ENCODE measurements at places on chromosomes 1 and 21.

DNA sequence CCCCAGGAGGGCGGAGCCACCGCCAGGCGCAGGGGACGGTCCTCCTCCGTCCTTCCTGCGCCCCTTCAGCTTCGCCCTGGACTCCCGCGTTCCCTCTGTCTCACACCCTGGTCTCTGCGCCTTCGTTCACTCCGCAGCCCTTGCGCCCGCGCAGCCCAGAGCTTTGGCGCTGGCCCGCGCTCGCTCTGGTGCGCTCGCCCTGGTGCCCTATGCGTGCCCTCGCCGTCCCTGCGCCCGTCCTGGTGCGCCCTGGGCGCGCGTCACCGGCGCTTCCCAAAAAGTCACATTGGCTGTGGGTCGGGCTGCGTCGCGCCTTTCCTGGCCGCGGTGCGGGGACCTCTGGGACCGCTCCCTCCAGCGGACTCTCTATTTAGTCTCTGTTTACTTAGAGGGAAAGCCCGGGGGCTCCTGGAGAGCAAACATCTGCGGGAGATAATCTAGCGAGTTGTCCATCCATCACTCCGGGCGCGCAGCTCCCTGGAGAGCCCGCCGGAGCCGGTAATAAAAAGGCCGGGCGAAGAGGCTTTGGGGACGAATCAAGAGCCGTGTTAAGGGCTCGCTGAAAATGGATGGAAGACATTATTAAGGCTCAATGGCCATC is 178.6 kb downstream of the PRDM16 start:
- H3K4me1 ChIP-seq = no peaks in the 10 kb centered on the region
- H3K27ac ChIP-seq = no peak overlapping the region
- DNase-seq = no peak
- no peaks in the 10 kb centered on the region for H3K27me3 ChIP-seq
- H3K36me3 ChIP-seq = no peaks in the 10 kb centered on the region
- H3K4me3 ChIP-seq = no peak overlapping the region

DNA sequence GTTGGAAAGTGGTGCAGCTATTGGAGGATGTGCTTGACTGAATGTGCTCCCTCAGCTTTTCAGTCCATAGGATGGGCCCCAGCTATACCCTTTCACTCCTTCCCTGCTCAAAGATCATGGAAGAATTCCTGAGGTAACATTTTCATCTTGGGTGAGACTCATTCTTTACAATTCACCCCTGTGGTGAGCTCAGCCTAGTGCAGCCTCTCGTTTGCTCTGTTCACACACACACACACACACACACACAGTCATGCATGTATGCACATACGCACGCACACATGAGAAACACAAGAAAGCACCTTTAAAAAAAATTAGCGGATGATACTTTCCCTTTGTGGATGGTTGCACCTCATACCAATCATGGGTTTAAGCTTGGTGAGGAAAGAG is 25.8 kb downstream of the CCN1 start:
- no peaks in the 10 kb centered on the region for H3K27me3 ChIP-seq
- H3K4me1 ChIP-seq = peaks cover 2% of the 10 kb centered on the region
- no peak overlapping the region for H3K4me3 ChIP-seq
- no peak overlapping the region for H3K27ac ChIP-seq

DNA sequence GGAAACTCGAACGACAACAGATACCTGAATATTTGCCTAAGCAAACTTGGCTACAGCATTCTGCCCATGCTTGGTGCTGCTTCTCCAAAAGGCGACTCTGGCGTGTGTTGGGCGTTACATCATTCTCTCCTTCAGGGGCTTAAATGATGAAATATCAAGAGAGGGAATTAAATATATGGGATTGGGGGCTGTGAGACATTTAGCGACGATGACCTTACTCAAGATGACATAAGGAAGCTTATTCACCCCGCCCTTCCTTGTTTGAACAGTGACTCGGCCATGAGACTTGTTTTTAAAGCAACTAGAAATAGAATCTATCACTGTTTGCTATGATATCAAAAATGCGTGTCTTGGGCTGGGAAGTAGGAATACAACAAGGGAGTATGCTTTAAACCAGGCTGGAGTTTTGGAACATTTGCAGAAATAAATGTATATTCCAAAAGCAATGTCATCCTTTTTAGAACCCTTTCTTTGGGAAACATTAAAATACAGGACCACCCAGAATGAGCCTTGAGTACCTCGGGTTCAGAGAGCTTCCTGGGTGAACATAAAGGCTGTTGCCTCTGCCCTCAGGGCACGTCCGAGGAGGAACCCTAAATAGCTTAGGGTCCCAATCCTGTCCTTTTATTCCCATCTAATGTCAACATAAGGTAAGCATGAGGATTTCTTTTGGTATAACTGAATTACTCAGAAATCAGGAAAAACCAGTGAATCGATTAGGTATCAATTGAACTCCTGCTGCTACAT is 123.3 kb upstream of the SLC45A1 start:
- H3K4me1 ChIP-seq = no peaks in the 10 kb centered on the region
- H3K36me3 ChIP-seq = no peaks in the 10 kb centered on the region
- no peak for DNase-seq
- no peak overlapping the region for H3K4me3 ChIP-seq
- no peak overlapping the region for H3K27ac ChIP-seq

- peak overlapping the region; percentile 89 for H3K27ac ChIP-seq
- H3K27me3 ChIP-seq = no peaks in the 10 kb centered on the region
- H3K4me3 ChIP-seq = peak overlapping the region; percentile 13
- H3K4me1 ChIP-seq = peaks cover 56% of the 10 kb centered on the region
These were observed 43.8 kb downstream of the C1orf198 start for GRCh38 chr1:230824551-230824918.

- no peak overlapping the region for H3K4me3 ChIP-seq
- H3K4me1 ChIP-seq = no peaks in the 10 kb centered on the region
- no peak overlapping the region for H3K27ac ChIP-seq
- no peaks in the 10 kb centered on the region for H3K27me3 ChIP-seq
- H3K36me3 ChIP-seq = no peaks in the 10 kb centered on the region
These were observed 56.7 kb downstream of the PTGS2 start for GRCh38 chr1:186623551-186623950.

- H3K27me3 ChIP-seq = no peaks in the 10 kb centered on the region
- no peak overlapping the region for H3K4me3 ChIP-seq
- no peak overlapping the region for H3K27ac ChIP-seq
- no peaks in the 10 kb centered on the region for H3K36me3 ChIP-seq
- peaks cover 3% of the 10 kb centered on the region for H3K4me1 ChIP-seq
These were observed 30.0 kb downstream of the VWA5B1 start for GRCh38 chr1:20320704-20321103.

DNA sequence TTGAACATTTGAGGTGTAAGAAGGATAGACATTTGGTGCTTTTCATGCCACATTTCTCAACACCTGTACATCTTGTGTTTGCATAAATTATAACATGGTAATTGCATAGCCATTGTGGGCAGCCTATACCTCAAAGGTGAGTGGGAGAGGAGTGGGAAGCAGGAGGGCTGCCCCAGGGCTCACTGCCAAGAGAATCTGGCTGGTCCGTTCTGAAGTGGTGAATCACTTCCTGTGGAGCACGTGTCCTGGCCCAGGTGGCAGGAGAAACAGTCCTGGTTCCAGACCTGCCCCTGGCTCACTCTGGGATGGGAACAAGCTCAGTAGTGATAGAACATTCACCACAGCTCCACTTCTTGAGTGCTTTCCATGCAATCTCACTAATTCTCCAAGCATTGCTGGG is 11.6 kb upstream of the OLFML2B start:
- H3K4me3 ChIP-seq = no peak overlapping the region
- no peak for DNase-seq
- no peak overlapping the region for H3K27ac ChIP-seq
- peaks cover 8% of the 10 kb centered on the region for H3K4me1 ChIP-seq

GRCh38 chr1:155717041-155717440 is 28.1 kb downstream of the DAP3 start:
- peaks cover 5% of the 10 kb centered on the region for H3K4me1 ChIP-seq
- no peaks in the 10 kb centered on the region for H3K27me3 ChIP-seq
- H3K27ac ChIP-seq = no peak overlapping the region
- no peak overlapping the region for H3K4me3 ChIP-seq
- no peak for DNase-seq
- H3K36me3 ChIP-seq = peaks cover 3% of the 10 kb centered on the region

DNA sequence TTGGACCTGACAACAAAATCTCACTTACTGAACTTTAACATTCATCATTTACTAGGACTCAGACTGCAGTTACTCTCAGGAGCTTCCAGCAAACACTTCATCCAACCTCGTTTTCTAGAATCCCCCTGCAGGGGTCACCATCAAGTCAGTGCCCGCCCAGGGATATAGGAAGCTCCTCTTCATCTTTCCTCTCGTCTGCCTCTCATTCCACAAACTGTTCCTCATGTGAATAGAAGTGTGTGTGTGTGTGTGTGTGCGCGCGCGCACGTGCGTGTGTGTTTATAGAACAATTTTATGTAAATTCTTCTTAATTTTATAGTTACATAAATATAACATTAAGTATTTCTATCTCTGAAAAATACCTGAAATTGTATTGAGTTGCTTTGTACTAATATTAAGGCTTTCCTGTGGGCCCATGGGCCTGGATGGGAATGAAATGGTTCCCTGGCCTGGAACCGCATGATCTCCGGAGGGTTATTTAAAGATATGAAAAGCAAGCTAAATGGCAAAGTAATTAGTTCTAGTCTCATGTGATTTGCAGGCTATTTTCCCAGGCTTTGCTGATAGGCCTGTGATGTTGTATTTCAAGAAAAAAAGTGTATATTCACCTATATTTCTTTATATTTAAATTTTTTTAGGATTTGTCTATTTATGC is 21.7 kb upstream of the ABCD3 start:
- H3K4me1 ChIP-seq = no peaks in the 10 kb centered on the region
- no peaks in the 10 kb centered on the region for H3K27me3 ChIP-seq
- no peak overlapping the region for H3K27ac ChIP-seq
- H3K36me3 ChIP-seq = no peaks in the 10 kb centered on the region
- DNase-seq = no peak

DNA sequence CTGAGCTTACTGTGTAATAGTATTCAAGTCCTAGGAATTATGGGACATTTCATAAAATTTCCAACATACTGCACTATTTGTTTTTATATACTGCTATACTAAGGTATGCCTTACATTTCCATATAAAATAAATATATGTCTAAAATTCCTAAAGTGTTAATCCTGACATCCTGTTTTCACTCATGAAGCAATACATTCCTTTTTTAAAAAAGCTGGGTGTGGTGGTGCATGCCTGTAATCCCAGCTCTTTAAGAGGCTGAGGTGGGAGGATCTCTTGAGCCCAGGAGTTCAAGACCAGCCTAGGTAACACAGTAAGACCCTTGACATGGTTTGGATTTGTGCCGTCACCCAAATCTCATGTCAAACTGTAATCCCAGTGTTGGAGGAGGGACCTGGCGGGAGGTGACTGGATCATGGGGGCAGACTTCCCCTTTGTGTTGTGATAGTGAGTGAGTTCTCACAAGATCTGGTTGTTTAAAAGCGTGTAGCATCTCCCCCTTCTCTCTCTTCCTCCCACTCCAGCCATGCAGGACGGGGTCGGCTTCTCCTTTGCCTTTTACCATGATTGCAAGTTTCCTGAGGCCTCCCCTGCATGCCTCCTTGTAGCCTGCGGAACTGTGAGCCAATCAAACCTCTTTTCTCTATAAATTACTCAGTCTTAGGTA is 5.8 kb downstream of the CDC42BPA start:
- no peak overlapping the region for H3K4me3 ChIP-seq
- no peaks in the 10 kb centered on the region for H3K27me3 ChIP-seq
- no peak overlapping the region for H3K27ac ChIP-seq
- H3K36me3 ChIP-seq = no peaks in the 10 kb centered on the region
- H3K4me1 ChIP-seq = peaks cover 35% of the 10 kb centered on the region
- DNase-seq = no peak

GRCh38 chr1:197632651-197633050 is 142.6 kb downstream of the DENND1B start:
- no peak for DNase-seq
- H3K4me1 ChIP-seq = no peaks in the 10 kb centered on the region
- H3K27ac ChIP-seq = no peak overlapping the region
- H3K4me3 ChIP-seq = no peak overlapping the region

GRCh38 chr1:231517076-231517475 is 11.4 kb upstream of the TSNAX start:
- DNase-seq = no peak
- H3K27ac ChIP-seq = no peak overlapping the region
- H3K4me1 ChIP-seq = peaks cover 4% of the 10 kb centered on the region
- no peaks in the 10 kb centered on the region for H3K27me3 ChIP-seq
- no peak overlapping the region for H3K4me3 ChIP-seq
- no peaks in the 10 kb centered on the region for H3K36me3 ChIP-seq

DNA sequence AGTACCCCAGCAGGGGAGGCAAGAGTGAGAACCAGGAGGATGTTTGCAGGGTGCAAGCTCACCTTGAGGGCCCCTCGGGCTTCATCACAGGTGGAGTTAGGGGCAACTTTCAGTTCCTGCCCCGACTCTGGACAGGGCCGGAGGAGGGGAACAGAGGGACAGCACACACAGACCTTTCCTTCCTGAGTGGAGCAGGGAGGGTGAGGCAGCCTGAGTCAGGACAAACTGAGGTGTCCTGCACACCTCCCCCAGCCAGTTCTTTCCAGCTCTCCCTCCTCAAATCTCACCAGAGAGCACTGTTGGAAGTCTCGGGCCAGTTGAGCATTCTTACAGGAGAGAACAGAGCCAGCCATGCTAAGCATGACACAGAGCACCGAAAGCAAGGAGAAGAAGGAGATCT is 1.5 kb downstream of the ENTREP3 start:
- no peak for DNase-seq
- peak overlapping the region; percentile 94 for H3K27ac ChIP-seq
- no peaks in the 10 kb centered on the region for H3K27me3 ChIP-seq

DNA sequence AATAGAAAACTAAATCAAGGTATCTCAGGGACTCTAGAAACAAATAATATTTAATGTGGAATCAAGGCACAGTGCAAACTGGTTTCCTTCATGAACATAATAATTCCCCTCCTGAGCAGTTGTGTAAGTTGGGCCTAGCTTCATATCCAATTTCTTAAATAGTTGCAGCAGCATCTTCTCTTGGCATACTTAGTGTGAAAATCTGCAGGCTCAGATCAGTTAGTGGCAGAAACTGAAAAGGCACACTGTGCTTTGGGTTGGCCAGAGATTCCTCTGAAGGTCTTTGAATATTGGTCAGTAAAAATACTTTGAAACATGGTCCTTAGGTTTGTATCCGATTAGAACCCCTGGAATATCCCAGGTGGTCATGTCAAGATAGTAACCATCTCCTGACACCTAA is 52.5 kb downstream of the CHRM3 start:
- no peak for DNase-seq
- no peaks in the 10 kb centered on the region for H3K27me3 ChIP-seq
- no peaks in the 10 kb centered on the region for H3K36me3 ChIP-seq

GRCh38 chr1:159699246-159699645 is 15.1 kb downstream of the CRP start:
- H3K27me3 ChIP-seq = no peaks in the 10 kb centered on the region
- no peak overlapping the region for H3K27ac ChIP-seq
- H3K4me1 ChIP-seq = no peaks in the 10 kb centered on the region
- H3K4me3 ChIP-seq = no peak overlapping the region
- no peak for DNase-seq

DNA sequence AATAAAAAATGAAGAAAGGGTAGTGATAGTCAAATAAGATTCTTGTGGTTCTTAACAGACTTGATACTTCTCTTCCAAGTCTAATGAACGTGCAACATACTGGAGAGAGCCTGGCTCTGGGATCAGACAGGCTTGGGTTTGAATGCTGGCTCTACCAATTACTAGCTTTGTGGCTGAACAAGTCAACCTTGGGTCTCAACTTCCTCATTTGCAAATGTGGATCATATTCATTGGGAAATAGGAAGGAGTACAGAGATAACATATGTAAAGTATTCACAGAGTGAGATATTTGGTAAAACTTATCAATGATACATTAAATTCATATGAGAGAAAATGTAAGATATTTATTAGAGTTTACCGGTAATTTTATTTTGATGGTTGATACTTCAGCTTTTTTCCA is 2.0 kb downstream of the EDEM3 start:
- H3K4me3 ChIP-seq = peak overlapping the region; percentile 5
- H3K27ac ChIP-seq = peak overlapping the region; percentile 93
- H3K27me3 ChIP-seq = no peaks in the 10 kb centered on the region
- peaks cover 5% of the 10 kb centered on the region for H3K36me3 ChIP-seq
- DNase-seq = no peak

Measured in psoas muscle (tissue), 8 donors.